ENCODE measurements at places on chromosomes 2 and 18. TPM values are rescaled to one million over a fixed set of nuclear protein-coding genes. Genes with fewer than 3 reads are reported as not detected.

Gene CYP27C1
- total RNA-seq = 2.3 TPM

Gene TMEFF2
- total RNA-seq = 1.1 TPM

Gene ANKRD29
- 2.1 TPM for total RNA-seq

Gene APLF
- 3.7 TPM for total RNA-seq

Gene GKN1
- not detected for total RNA-seq

Gene SP100
- 0.28 TPM for total RNA-seq

Gene CTAGE1
- total RNA-seq = not detected

Gene NOP58
- total RNA-seq = 168 TPM

Gene ACOXL
- 33.3 TPM for total RNA-seq

Gene STARD6
- total RNA-seq = not detected

Gene GDF7
- 0.04 TPM for total RNA-seq

Gene ESPNL
- total RNA-seq = 0.17 TPM

Gene STON1
- 5.5 TPM for total RNA-seq
